AG04449 (cell line): ENCODE measurements at places on chromosomes 16 and 17.

GRCh38 chr17:69246726-69247375, 18.2 kb upstream of the ABCA10 start:
- DNase-seq: no peak

DNA sequence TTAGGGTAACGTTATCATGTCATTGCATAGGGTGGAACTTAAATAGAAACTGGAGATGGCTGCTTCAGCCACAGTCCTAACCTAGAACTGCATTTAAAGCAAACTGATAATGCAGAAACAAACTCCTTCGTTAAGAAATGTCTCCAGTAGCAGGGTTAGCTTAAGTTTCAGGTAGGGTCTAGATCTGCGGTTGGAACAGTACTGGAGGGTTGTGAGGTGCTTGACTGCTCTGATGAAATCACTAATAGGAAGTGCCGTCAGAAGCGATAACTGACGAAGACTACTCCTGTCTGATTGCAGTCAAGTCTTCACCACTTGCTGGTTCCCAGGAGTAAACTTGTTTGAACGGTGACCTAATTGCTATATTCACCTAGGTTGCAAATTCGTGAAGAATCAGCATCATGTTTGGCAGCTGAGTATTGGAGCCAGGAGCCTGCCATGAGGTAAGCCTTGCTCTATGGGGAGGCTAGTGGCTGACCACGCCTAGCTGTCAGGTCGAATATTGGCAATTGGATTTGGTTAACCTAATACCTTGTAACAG, 24.5 kb downstream of the TRPV2 start:
- DNase-seq: no peak

- no peak for DNase-seq
Observed at GRCh38 chr17:28093999-28094716, 51.7 kb downstream of the NLK start.

DNA sequence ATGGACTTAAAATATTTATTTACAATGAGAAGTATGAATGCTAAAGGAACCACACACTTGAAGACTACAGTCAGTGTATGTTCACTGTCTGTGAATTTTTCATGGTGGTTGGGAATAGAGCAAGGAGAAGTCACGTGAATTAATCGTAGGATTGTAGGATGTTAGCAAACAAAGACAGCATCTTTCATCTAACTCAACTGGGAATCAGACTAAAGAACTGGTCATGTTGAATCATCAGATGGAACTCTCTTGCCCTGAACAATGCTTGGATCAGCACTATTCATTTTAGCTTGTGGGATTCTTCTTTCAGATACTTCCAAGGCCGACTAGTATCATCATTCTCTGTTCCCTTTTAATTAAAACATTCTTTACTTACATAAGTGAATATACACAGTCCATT, 18.1 kb downstream of the KCNJ2 start:
- DNase-seq: no peak

DNA sequence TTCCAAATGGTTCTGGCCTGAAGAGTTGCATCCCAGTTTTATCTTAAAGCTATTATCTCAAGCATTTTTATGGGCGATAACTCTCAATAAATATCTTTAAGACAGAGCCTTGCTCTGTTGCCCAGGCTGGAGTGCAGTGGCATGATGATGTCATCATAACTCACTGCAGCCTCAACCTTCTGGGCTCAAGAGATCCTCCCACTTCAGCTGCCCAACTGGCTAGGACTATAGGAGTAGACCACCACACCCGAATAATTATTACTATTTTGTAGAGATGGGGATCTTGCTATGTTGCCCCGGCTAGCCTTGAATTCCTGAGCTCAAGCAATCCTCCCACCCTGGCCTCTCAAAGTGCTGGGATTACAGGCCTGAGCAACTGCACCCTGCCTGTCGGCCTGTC, 26.1 kb upstream of the CYTH1 start:
- no peak for DNase-seq
